ENCODE measurements at places on chromosomes 1 and 21.

DNA sequence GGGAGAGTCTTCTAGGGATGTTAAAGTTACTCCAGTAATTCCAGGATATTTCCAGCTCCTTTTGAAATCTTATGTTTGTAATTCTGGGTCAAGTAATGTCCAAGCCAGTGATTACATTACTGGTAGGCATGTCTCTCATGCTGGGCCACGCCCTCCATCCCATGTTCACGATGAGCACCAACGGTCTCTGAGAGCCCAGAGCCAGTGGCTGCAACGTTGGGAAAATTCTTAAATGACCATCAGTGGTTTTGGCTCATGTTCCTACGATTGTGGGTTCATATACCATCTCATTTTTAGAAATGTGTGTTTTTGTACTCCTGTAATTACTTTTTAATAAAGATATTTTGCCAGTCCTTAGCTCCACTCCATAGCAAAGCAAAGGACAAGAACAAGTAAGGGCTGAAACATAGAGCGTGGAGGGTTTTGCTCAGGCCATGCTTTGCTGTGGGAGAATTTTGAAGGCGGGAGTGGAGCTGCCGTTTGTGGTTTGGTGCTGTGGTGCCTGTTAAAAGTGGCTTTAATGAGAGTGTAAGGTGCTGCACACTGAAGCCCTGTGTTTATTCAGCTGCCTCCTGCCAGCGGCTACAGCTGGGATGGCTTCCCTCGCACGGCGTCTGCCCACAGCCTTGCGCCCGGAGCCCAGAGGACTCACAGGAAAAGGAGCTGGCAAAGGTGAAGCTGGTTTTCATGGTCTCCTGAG is 28.9 kb downstream of the VANGL1 start:
- DNase-seq, result no peak

DNA sequence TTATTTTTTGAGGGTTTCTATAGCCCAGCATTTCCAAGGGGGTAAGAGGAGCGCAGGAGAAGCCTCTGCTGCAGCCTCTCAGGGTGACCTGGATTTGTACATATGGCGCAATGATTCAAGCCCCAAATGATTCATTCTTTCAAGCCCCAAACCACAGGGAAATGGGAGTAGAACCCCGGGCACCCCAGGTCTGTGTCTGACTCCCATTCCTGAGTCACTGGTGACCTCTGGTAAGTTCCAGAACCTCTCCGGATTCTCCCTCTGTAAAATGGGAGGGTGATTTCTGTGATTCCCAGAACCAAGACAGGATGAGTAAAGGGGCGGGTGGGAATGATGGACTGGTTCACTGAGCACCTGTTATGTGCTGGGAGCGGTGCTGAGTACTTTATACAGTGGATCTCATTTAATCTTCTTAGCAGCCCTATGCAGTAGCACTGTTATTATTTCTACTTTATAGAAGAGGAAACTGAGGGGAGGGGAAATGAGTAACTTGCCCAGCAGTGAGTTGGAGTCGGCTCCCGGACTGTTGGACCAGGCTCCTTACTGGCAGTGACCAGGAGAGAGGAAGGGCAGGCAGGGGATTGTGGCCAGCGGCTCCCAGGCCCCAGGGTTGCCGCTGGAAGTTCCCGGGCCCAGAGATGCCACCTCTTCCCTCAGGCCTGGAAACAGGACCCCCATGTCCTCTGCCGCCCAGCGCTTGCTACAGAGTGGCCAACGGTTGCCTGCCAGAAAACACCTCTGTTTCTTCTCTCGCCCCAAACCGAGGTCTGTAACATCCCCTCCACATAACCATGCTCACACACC is 20.3 kb upstream of the SLC26A9 start:
- no peak for DNase-seq

- no peak for DNase-seq
Observed at GRCh38 chr1:66380452-66381212, 153.3 kb upstream of the SGIP1 start.

- no peak for DNase-seq
Observed at GRCh38 chr1:172671591-172671990, 12.7 kb downstream of the FASLG start.

GRCh38 chr21:41897047-41897669 is 18.0 kb upstream of the PRDM15 start:
- no peak for DNase-seq

GRCh38 chr1:178137238-178137637 is 43.3 kb downstream of the RASAL2 start:
- no peak for DNase-seq

- no peak for DNase-seq
Observed at GRCh38 chr1:174413632-174414031, 34.1 kb upstream of the GPR52 start.

- no peak for DNase-seq
Observed at GRCh38 chr1:192235127-192235526, 76.9 kb downstream of the RGS18 start.

- DNase-seq, result no peak
Observed at GRCh38 chr1:42423681-42424080, 32.1 kb downstream of the ZMYND12 start.

DNA sequence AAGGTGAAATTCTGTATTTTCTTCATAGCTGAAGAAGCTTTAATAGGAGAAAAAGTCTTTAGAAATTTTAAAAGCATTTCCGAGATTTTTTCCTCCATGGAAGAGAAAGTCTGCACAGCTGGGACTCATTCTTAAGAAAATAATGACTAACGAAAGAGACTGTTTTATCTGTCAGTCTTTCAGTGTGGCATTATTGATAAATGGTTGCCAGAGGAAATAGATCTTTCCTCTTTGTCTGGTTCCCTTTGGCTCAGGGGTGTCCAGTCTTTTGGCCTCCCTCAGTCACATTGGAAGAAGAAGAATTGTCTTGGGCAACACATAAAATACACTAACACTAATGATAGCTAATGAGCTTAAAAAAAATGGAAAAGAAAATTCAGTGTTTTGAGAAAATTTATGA is 49.9 kb downstream of the KDM1A start:
- no peak for DNase-seq

DNA sequence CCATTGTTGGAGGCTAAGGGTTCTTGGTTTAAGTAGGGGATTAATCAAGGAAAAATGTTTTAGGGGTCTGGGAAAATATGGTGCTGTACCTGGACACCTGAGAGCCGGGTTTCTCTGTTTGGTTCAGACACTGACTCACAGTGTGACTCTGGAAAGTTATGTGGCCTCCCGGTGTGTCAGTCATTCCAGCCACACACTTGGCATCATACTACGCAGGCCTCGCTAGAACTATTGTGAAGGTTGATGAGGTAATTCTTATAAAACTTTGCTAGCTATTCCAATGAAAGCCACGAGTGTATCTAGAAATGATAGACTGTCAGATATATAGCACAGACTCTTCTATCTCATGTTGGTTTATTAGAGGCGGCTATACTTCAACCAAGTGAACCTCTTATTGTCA is 4.8 kb upstream of the CAMSAP2 start:
- DNase-seq, result no peak

DNA sequence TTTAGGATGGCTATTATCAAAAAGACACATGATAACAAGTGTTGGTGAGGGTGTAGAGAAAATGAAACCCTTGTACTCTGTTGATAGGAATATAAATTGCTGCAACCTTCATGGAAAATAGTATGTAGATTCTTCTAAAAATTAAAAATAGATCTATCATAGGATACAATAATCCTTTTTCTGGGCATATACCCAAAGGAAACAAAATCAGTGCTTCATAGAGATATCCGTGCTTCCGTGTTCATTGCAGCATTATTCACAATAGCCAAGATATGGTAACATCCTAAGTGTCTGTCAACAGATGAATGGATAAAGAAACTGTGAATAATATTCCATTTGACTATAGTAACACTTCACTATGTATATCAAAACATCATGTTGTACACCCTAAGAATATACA is 106.7 kb downstream of the MIS18A start:
- no peak for DNase-seq
